Stimulated activated CD4-positive, alpha-beta T cell treated with anti-CD3 and anti-CD28 coated beads, TNF-alpha, amount 100 ng/mL, for 24 hours (primary cell): ENCODE measurements at places on chromosomes 11 and 22.

- DNase-seq = no peak
These were observed 10.5 kb upstream of the C11orf24 start for GRCh38 chr11:68282141-68282860.

GRCh38 chr11:45473341-45473895 is 187.3 kb upstream of the SYT13 start:
- DNase-seq = no peak

- no peak for DNase-seq
These were observed 14.2 kb upstream of the APOBEC3A start for GRCh38 chr22:38943201-38943600.

- no peak for DNase-seq
These were observed 67.4 kb downstream of the AMOTL1 start for GRCh38 chr11:94835594-94835927.

DNA sequence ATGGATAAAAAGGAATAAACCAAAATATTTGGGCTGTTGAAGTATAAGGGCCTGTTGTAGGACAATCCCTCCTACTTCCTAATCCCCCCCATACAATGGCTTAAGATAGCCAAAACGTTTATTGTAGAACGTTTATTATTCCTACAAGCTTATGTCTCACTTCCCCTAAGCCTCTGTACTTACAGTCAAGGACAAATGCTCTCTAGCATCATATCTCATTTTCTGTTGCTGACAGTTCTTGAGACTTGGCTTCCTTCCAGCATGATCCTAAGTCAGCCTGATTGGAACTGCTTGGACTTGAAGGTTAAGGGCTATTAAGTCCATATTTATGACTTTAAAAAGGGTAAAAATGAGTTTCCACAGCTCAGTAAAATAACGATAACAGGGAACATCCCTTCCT is 8.8 kb downstream of the MISFA start:
- no peak for DNase-seq

DNA sequence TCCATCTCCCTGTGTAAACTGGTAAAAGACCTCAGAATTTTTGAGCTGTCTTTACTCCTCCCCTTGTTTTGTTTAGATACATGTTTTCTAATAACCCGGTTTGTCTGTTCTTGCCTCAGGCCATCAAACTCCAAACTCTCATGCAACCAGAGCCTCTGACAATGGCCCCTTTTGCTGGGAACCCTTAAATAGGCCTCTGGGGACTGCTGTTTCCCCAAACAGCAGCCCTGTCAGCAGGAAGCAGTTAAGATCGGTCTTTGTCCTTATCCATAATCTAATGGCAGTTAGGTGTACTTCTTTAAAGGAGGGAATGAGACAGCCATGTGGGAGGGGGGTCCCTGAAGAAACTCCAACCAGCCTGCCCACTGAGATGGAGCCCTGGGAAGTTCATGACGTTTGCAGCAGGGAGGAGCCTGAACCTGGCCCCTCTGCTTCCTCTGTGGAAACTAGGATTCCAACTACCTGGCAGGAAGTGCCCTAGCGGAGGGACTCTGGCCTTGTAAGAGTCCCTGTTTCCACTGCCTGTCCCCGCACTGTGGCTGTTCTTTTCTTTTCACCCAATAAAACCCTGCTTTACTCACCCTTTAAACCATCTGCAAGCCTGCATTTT is 1354.4 kb downstream of the LRRC4C start:
- DNase-seq = no peak

GRCh38 chr11:94972700-94973098 is 657 bp downstream of the CWC15 start:
- DNase-seq = no peak

- no peak for DNase-seq
These were observed 308.6 kb downstream of the DLG2 start for GRCh38 chr11:85318573-85318972.

- DNase-seq = no peak
These were observed 202.9 kb downstream of the DBX1 start for GRCh38 chr11:19957294-19957943.

GRCh38 chr11:100675115-100675650 is 11.9 kb upstream of the ARHGAP42 start:
- DNase-seq = no peak

DNA sequence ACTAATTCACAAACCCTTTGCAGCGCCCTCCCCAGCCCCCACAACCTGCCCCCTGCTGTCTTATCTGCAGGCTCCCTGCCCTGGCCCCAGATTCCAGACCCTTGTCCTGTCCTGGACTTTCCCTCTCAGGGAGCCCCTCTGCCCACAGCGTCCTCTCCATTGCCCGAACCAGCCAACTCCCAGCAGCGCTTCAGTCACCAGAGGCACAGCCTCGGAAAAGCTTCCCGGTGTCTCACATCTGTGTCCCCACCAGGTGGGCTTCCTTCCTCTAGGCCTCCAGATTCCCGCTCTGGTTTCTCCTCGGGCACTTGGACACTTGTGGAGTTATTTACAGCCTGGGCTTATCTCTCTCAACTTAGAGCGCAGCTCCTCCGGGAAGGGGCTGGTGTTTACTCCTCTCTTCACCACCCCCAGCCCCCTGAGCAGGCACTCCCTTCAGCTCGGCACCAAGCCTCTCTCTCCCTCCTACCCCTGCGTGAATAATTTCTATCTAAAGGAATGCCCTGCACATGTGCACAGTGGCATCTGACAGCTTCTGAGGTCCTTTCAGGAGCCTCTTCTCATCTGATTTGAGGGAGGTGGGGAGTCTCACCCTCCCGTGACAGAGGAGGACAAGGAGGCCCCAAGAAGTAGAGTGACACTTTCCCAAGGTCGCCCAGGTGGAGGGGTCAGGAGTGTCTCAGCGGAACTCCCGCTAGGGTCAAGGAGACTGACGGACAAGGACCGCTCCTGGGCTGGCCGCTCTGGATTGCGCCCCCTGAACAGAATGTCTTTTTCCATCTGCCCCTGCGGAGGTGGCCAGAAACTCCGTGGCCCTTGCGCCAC is 838 bp downstream of the WNT11 start:
- DNase-seq = no peak

DNA sequence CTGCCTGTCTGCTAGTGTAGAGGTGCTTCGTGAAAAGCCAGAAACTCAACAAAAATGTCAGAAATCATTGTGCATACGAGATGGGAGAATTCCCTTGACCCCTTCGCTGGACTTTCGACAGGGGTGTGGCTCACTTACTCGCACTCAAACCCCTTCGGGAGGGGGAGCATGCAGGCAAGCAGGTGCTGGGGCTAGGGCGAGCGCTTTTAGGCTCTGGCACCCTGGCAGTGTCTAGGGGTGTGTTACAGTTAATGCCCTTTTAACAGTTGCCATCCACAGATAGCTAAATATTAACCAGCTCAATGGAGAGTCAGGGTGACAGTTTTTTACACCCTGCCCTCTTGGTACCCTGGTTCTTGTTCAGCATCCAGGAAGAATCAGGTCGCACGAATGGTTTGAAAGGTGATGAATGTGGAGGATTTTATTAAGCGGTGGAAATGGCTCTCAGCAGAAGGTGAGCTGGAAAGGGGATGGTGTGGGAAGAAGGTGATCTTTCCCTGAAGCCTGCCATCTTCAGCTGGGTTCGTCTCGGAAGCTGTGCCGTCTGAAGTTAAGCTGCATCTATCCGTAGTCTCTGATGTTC is 59.6 kb upstream of the SHANK2 start:
- DNase-seq = no peak

DNA sequence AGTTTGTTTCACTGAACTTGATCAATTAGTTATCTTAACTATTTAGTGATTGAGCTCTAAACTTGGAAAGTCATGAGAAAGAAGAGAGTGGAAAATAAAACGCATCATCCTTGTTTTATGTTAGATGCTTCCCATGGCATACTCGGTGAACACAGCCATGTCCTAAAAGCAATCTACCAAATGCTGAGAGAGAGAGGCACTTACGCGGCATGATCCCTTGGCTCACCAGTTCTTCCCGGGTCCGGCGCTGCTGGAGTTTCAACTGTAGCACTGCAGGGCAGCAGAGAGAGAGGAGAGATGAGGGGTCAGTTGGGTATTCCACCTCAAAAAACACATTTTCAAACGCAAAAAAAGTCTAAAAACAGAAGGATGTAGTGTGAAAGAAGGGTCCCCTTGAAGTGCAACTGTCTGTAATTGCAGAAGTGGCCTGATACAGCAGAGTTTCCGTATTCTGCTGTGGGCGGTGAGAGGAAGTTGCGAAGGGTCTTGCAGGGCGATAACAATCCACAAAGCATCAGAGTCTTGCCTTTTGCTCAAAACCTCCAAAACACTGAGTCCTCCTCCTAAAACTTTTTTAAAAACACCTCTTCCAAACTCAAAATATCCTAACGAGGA is 92.7 kb downstream of the SGSM3 start:
- DNase-seq = peak; percentile 26

GRCh38 chr22:50317674-50318073 is 9.1 kb downstream of the DENND6B start:
- DNase-seq = no peak

GRCh38 chr11:97157221-97157740 is 767.5 kb downstream of the JRKL start:
- no peak for DNase-seq

- no peak for DNase-seq
These were observed 28.1 kb upstream of the P2RY2 start for GRCh38 chr11:73189723-73190556.

- no peak for DNase-seq
These were observed 3.0 kb upstream of the GTSE1 start for GRCh38 chr22:46293577-46294260.

DNA sequence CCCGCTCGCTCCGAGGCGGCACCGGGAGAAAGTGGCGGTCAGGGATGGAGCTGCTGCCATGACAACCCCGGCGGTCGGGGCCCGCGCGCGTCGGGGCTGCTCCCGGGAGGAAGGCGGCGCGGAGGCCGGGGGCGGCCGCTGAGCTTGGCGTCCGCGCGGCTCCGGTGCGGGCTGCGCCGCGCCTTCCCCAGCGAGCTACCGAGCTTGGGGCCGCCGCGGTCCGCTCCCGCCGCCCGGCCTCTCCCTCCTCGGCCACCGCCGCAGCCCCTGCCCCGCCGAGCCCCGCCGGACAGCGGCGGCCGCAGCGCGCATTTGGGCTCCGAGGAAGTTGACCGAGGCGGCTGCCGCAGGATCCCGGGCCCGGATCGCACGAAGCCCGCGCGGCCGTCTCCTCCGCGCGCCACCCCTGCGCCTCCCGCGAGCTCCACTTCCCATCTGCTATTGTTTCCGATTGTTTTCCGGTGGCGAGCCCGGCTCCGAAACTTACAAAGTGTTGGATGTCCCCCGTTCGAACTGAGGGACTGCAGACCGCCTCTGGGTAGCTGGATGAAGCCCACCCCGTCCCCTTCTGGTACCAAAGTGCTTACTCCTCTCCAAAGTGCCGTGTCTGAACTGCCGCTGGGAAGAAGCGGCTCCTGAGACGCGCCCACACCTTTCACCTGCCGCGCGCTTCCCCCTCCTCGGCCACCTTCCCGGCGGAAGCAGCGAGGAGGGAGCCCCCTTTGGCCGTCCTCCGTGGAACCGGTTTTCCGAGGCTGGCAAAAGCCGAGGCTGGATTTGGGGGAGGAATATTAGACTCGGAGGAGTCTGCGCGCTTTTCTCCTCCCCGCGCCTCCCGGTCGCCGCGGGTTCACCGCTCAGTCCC is 540.3 kb downstream of the NTM start:
- DNase-seq = no peak

DNA sequence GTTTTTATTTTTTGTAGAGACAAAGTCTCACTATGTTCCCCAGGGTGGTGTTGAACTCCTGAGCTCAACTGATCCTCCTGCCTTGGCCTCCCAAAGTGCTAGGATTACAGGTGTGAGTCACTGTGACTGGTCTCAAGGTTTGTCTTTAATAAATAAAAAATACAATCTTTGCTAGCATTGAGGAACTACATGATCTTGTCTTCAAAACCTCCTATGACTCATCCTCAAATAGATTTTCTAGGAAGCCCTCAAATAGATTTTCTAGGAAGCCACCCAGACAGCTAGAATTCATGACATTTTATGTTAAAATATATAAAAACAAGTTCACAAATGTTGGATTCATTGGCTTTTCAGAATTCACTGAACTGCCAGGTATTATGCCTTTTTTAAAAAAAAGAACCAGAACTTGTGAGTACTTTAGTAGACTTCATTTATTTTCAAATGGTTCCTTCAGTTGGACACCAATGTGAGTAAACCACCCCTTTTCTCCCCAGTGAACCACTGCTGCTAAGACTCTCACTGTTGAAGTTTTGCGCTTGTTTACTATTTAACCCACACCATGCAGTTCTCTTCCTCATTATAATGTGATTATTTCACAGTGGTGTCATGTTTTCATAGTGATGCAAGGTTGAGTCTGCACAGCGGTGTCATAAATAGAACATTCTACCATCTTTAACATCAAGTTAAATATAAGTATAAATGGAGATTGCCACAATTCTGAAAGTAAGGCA is 303.9 kb downstream of the CASP12 start:
- no peak for DNase-seq

GRCh38 chr11:117918366-117919255 is 10.6 kb downstream of the TMPRSS13 start:
- no peak for DNase-seq

- DNase-seq = no peak
These were observed 35.9 kb upstream of the MUC15 start for GRCh38 chr11:26607725-26608506.

GRCh38 chr11:19938169-19938856 is 222.0 kb downstream of the DBX1 start:
- no peak for DNase-seq

DNA sequence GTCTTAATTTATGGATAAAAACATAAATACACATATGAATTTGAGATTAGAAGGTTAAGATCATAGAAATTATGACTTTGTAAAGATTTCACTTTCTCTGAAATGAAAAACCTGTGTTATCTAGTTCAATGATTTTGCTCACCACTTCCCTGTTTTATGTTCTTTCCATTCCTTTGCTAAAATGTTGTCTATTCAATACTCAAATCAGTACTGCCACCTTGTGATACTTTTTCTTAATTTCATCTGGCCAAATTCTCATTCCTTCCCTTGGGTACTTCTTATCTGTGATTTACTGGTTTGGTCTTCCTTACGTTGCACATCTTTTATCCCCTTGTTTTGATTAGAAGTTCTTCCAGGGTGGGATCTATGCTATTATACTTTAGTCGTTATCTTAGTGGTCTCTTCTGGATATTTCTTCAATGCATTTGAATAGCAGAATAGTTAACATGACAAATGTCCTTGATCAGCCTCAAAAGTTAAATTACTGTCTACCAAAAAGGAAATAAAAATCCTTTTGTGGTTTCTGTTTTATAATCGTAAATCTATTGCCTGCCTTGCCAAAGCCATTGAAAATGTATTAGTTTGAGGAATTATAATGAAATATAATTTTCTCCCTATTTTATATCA is 197.0 kb downstream of the PGR start:
- DNase-seq = no peak

GRCh38 chr11:133075351-133075750 is 456.9 kb downstream of the OPCML start:
- DNase-seq = no peak

GRCh38 chr11:102430158-102430836 is 22.3 kb downstream of the TMEM123 start:
- DNase-seq = no peak

DNA sequence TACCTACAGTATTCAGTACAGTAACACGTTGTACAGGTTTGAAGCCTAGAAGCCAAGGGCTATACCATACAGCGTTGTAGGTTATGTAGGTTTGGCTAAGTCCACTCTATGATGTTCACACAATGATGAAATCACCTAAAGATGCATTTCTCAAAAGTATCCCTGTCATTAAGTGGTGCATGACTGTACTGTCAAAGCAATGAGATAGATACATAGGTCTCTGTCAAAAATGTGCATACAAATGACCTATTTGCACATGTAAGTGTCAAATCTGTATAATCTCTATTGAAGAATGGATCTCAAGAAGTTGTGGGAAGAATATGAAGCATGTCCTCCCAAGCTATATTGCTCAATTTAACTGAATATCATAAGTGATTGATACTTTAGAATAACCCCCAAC is 11.9 kb upstream of the DDI1 start:
- DNase-seq = no peak
